Chondrocyte (in vitro differentiated cells): ENCODE measurements at places on chromosomes 16 and 17. TPM values are rescaled to one million over a fixed set of nuclear protein-coding genes. Genes with fewer than 3 reads are reported as not detected.

GRCh38 chr16:7867831-7868230 lies 535.2 kb downstream of the RBFOX1 start:
- no peak for DNase-seq

- no peak for DNase-seq
Measured at GRCh38 chr17:30232015-30232823, 3.3 kb downstream of the SLC6A4 start.

DNA sequence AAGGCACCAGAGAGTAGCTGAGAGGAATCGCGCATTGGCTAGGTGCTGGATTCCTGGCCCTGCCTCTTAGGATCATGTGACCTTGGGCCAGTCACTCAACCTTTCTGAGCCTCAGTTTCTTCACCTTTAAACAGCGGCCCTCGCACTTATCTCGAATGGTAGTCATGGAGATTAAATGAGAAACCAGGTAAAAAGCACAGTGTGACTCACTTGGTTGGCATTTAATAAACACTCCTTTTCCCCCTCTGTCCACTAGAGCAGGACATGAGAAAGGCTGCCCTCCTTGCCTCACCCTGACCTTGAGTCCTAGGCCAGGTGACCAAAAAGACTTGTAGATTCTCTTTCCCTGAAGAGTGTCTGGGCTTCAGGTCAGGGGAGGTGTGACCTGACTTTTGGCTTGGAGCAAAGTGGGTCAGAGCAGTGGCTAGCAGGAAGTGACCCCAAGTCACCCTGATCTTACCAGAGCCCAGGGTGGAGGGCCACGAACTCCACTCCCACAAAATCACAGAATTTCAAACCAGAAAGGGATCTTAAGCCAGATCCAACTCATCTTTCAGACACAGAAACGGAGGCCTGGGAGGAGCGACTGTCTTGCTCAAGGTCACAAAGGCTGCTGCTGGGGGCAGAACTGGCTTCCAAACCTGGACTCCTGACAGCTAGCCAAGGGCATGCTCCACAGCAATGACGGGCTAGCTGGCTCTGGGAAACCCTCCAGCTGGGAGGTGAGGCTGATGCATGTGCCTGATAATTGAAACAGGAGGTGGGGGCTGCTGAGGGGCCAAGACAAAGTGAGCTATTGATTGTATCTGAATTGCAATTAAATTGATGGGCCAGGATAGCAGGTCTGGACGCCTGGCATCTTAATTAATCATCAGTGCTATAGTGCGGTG lies 65.2 kb downstream of the PIPOX start:
- DNase-seq, result no peak

- no peak for DNase-seq
Measured at GRCh38 chr17:81386646-81387099, 8.6 kb upstream of the BAHCC1 start.

DNA sequence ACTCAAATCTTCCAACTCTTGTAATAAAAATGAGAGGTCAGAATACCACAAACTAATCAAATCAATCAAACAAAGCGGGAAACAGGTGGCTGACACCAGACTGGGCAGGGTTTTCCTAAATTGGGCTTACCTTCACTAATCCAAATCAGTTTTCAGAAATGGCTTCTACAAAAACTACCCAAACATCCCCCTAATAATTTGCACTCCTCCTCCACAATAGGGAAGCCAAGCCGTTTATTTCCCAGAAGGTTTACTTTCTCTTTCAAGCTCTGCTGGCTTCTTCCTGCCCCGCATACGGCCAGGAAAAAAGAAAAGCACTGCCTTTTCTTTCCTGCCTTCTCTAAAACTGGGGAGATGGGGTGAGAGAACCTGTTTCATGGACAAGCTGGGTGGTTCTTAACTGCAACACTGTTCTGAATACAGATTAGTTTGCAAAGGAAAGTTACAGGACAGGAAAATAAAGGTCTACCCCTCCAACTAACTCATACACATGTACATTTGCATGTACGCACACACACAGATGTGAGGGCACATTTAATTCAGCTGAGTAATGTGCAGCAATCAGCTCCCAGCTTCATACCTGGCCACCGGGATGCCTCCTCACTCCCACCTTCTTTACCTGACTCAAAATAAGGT lies 9.2 kb downstream of the STAT3 start:
- no peak for DNase-seq

- no peak for DNase-seq
Measured at GRCh38 chr17:75013092-75013559, 656 bp downstream of the MRPL58 start.

Gene GAS2L2
- not detected in 3 replicates for total RNA-seq

Gene CREBBP
- 59.2 to 64.0 TPM (median 60.7 TPM) in 3 replicates for total RNA-seq

Gene TP53TG3F
- total RNA-seq, result not detected in 3 replicates
